ENCODE measurements at places on chromosomes 12 and 14.

DNA sequence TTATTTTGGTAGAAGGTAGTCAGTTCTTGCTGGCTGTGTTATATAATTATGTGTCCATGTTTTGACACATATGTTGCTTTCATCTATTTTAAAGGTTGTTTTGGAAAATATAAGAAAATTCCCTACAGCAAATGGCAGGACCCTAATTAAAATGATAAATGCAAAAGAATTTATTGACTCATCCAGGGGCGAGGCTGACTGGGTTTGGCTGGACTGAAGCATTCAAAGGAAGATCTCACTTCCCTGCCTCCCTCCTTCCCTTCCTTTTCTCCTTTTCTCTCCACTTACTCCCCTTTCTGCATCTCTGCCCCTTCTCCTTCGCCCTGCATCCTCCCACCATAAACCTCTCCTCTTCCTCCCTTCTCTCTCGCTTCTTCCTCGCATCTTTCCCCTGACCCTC lies 129.6 kb downstream of the SNAPC1 start:
- DNase-seq: no peak

DNA sequence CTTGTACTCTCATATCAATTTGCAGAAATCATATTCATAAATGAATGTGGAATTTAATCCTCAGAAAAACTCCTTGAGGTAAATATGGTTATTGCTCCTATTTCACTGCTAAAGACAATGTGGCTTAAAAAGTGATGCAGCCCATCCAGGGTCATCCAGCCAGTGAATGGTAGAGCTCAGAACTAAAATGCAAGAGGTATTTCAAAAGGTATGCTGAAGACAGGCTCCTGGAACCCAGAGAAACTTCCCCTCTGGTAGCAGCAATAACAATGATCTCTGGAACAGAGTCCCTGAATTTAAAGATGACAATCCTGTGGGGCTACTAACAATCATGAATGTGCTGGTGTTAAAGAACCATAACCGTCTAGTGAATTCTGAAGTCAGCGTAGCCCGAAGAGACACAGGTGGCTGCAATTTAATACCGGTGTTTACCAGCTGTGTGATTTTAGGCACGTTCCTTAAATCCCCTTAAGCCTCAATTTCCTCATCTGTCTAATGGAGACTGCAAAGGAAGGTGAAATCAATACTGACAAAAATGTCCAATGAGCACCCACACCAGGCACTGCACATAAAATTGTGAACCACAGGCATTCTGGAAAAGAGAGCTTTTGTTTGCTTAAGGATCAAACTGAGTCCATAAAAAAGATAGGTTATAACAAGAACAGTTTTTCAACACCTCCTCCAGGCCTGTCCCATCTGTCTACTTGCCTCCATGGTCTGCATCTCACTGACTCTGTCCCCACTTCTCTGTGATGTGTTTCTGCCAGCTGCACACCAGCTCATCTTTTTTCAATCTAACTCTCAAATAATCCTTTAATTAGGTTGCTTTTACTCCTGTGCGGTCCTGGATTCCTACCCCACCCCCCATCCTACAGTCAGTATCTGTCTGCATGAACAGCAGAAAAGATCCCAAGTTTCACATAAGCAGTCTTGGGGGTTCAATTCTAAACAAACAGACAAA lies 10.5 kb downstream of the TM7SF3 start:
- no peak for DNase-seq

DNA sequence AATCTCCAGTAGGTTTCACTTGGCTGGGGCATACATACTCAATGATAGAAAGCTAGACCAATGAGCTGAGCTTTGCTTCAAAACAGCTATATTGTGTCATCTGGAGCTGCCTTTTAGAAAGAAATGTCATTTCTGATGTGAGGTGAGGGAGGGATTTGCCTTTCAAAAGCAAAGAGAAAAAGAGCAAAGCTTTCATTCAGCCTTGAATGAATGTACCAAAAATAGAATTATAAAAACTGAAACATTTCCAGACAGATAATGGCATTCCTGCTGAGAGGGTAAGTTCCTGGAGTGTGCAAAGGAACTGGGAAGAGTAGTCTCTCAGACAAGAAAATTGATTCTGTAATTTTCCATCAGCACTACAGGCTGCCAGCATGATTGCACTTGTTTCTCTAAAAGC lies 710.0 kb downstream of the LRFN5 start:
- no peak for DNase-seq

DNA sequence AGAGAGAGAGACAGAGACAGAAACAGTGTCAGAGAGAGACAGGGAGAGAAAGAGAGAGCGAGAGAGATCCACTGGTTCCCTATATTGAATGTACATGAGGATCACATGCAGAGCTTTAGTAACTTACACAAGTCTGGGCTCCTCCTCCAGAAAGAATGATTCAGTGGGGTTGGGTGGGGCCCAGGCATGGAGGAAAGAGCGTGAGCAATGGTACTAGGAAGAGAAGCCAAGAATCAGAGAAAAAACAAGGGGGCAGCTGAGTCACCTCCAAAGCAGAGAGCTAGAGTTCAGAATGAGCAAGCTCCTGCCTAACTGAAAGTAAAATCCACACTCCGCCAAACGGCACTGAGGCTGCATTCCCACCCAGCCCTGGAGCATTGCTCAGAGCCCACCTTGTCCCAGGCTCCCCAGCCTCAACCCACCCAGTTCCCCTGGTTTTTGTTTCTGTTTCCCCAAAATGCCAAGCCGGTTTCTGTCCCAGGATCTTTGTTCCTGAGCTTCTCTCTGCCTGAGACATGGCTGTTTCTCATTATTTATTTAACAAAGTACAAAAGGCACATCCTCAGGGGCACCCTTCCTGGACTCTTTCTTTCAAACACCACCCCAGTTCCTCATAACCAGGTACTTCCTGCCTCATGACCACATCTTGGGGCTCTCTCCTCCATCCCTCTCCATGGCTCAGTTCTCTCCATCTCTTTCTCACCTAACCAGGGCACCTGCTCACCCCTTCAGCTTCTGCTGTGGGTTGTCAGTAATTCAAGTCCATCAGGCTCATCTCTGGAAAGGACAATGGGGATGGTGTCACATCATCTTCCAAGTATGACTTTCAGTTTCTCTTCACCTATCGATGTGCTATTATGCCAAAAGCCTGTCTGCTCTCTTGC lies 670.3 kb upstream of the TBX3 start:
- no peak for DNase-seq

- no peak for DNase-seq
Measured at GRCh38 chr12:116263844-116264243, 13.6 kb downstream of the MED13L start.

DNA sequence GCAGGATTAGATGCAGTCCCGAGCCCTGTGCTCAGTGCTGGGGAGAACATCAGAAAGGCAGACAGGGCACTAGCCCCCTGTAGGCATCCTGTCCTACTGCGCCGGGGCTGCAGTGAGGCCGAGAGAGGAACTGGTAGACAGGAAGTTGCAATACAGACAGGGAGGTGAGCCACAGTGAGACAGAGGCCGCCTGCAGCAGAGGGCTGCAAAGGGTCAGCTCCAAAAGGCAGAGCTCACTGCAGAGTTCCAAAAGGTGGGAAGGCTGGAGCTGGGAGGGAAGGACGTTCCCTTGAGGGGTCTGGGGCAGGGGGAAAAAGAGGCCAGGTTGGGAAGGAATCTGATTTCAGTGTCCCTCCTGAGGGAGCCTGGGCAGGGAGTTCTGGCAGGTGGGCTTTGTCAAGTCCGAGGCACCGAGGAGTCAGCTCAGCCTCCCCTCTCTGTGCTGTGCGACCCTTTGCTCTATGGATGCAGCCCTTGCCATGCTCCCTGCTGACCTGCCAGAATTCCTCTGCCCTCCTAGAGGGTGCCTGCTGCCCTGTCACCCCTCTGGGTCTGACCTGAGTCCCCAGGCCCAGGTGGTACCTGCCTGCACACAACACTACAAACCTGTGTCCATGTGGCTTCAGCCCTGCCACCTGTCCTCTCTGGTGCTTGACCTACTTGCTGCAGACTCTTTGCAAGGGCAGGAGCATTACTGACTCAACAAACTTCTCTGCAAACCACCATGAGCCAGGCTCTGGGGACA lies 63.5 kb downstream of the PRMT8 start:
- DNase-seq: no peak

GRCh38 chr12:63752283-63752682 lies 27.4 kb upstream of the RXYLT1 start:
- DNase-seq: no peak

DNA sequence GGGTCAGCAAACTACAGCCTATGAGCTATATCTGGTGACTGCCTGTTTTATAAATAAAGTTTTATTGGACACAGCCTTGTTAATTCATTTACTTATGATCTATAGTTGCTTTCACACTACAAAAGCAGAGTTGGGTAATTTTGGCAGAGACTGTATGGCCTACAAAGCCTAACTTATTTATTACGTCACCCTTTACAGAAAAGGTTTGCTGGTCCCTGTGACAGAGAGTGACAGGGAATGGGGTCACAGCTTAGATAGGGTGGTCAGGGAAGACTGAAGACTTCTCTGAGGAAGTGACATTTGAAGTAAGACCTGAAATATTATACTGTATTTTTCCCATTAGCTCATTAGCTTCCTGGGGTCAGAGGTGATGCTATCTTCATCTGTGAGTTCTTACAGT lies 75.7 kb upstream of the NEDD1 start:
- no peak for DNase-seq

GRCh38 chr14:73662487-73662943 lies 17.7 kb downstream of the DNAL1 start:
- DNase-seq: no peak

DNA sequence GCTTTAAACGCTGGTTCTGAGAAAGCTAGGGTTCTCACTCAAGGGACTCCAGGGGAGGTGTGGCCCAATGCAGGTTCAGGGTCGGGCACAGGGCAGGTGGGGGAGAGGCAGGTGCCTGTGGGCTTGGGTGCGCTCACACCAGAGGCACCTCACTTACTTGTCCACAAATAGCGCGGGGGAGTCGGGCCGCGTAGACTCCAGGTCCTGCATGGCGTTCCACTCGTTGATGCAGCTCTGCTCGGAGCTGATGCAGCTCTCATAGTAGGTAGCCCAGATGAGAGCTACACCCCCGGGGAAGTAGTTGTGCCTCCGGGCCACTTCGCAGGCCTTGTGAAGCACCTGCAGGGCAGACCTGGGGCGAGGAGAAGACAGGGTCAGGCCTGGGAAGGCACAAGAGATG lies 49.9 kb downstream of the SSH1 start:
- no peak for DNase-seq

DNA sequence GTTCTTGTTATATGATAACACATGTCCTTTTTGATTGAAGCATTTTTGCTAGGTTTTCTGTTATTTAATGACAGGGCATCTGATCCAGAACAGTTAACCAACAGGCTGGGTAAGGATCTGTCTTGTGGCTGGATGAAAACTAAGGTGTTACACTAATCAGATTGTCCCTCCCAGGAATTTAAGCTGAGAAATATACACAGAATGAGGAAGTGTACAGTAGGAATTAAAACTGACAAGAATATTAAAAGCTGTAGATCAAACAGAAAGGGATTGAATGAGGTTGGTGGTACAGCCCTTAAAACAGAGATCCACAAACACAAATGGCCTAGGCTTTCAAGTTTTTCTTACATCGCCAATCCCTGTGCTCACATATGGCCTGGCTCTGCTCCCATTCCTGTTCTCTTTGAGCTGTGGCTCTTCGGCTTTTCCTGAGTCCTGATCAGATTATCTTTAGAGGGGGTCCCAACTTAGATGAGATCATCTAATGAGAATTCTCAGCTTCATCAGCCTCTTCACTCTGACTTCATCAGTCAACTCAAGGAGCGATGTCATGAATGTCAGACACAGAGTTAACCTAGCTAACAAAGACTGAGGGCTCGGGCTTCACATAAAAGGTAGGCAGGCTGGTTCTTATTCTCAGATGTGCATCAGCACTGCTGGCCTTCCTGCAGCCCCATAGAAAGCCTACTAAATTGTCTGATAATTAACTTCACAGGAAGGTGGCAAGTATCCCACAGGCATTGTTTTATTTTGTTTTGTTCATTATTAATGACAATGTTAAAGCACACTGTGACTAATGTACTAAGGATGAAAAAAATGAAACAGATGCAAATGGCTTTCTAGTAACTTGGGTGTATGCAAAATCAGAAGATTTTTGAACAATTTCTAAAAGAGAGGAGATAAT lies 11.4 kb downstream of the PYGL start:
- no peak for DNase-seq

GRCh38 chr12:66331016-66331415 lies 28.7 kb downstream of the HELB start:
- no peak for DNase-seq

GRCh38 chr14:34628681-34629135 lies 1.2 kb downstream of the SNX6 start:
- no peak for DNase-seq

DNA sequence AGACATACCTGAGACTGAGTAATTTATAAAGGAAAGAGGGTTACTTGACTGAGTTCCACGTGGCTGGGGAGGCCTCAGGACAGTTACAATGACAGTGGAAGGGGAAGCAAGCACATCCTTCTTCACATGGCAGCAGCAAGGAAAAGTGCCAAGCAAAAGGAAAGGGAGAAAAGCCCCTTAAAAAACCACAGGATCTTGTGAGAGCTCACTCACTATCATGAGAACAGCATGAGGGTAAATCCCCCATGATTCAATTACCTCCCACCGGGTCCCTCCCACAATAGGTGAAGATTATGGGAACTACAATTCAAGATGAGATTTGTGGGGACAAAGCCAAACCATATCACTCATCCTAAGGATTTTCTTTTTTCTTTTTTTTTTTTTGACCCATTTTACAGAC lies 177.8 kb upstream of the EEA1 start:
- no peak for DNase-seq

DNA sequence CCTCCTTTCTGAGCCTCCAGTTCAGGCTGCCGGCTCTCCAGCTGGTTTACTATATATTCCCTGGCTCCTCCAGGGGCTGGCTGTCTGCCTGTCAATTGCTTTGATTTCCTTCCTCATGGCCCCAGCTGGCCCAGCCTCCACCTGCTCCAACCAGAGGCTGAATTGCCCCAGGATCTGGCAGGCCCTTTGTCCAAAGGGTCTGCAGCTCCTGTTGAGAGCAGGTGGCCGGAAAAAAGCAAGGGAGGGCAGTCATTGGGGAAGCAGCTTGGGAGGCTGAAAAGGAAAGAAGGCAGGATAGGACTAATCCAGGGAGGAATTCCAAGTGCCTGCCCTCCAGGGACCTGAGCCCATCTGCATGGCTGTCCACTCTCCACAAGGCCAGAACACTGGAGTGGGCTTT lies 25.3 kb downstream of the PAH start:
- DNase-seq: no peak

DNA sequence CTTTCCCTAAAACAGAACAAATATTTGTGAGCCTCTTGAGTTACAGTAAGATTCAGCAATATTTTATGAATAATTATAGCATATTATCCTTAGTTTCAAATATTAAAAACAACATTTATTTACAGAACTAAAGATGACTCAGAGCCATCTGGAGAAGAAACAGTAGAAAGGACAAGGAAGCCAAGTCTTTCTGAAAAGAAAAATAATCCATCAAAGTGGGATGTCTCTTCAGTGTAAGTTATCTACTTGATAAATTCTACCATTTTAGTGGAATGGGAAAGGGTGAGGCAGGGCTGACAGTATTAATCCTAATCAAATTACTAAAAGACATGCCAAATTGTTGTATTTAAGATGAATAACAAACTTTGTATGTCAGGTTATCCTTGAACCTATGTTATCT lies 88.1 kb downstream of the DNAI7 start:
- DNase-seq: no peak

- no peak for DNase-seq
Measured at GRCh38 chr14:91829511-91829910, 37.8 kb downstream of the TC2N start.

All from activated CD4-positive, alpha-beta T cell treated with anti-CD3 and anti-CD28 coated beads for 24 hours (primary cell).